ENCODE measurements at places on chromosomes 12 and 14.

DNA sequence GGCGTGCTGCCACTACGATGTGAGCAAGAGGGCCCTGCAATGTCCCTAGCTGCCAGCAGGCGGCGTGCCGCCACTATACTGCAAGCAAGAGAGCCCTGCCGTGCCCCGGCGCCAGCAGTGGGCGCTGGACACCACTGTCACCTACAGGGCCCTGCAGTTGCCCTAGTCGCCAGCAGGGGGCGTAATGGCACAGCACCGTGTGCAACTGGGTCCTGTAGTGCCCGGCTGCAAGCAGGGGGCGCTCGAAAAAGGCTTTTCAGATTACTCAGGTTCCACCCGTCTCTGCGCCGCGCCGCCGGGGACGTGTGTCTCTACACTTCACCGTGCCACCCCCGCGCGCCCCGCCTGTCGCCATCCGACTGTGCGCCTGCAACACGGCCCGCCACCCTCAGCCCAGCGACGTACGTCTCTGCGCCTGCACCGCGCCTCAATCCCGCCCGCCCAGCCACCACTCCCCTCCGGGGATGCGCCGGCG, 1356.9 kb downstream of the TMEM121 start:
- no peak for DNase-seq

- DNase-seq, result peak; percentile 42
These were observed 429.1 kb downstream of the RAD51B start for GRCh38 chr14:68248481-68249255.

DNA sequence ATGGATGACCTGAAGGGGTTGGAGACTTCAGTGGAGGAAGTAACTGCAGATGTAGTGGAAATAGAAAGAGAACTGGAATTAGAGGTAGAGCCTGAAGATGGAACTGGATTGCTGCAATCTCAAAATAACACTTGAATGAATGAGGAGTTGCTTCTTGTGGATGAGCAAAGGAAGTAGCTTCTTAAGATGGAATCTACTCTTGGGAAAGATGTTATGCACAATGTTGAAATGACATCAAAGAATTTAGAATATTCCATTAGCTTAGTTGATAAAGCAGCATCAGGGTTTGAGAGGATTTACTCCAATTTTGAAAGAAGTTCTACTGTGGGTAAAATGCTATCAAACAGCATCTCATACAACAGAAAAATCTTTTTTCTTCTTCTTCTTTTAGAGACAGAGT, 186.4 kb upstream of the PRKD1 start:
- no peak for DNase-seq

DNA sequence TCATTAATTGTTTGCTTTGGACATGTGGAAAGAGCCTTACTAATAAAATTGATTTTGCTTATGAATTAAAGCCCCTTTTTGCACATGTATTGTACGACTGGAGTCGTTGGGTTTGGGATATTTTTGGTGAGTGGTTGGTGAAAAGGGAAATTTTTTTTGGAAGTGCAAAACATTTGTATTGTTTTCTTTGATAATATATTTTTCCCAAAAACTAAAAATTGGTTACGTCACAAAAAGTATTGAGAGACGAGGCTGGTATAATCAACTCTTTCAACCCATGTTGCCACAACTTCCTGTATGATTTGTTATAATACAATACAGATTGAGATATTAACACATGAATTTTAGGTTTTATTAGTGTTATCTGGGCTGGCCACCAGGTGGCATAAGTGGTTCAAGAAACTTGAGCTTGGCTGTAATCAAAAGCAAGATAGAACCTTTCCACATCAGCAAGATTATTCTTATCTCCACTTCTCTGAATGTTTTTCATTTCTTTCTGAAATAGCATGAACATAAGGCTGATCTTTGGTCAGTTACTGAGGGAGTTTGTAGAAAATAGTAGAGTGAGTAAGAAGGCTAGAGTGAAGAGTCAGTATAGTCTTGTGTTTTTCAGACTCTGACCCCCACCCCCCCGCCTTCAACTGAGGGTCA, 8.7 kb downstream of the NGDN start:
- peak; percentile 57 for DNase-seq

DNA sequence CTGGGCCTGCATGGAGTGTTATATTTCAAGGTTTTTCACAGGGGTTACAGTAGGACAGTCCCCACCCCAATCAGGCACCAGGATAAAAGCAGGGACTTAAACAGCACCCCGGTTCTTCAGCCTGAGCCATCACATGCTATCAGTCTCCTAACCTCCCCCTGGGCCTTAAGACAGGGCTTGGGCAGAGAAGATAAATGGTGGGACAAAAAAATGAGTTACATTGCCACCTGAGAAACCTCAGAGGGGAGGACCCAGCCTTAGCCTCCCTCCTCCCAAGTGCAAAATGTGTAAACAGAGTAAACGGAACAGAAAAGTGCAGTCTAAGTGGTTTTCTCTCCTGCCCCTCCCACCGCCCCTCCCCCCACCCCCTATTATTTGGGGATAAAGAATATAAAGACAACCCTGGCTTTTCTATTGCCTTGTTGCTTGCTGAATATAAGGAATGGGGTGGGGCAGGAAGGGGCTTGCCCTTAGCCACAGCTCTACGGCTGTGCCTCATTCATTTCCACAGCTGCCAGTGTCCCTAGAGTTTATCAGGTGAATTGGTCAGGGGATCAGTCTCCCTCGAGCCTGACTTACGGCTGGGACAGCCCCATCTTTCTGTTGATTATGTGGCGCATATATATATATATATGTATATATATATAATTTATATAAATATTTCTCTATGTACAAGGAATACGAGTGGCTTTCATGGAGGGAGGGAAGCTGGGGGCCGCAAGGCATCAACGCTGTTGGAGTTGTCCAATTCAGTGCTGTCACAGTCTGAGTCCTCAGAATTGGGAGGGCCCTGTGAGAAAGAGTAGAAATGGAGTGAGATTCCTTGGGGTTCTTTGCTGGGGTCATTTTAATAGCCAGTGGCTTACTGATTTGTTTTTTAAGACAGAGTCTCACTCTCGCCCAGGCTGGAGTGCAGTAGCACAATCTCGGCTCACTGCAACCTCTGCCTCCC, 18.5 kb downstream of the MAP3K12 start:
- DNase-seq, result no peak

All from NCI-H2081 (cell line).